T follicular helper cell (primary cell): ENCODE measurements at places on chromosomes 16 and 17.

- DNase-seq: no peak
These were observed 510 bp downstream of the ERCC4 start for GRCh38 chr16:13920510-13920818.

DNA sequence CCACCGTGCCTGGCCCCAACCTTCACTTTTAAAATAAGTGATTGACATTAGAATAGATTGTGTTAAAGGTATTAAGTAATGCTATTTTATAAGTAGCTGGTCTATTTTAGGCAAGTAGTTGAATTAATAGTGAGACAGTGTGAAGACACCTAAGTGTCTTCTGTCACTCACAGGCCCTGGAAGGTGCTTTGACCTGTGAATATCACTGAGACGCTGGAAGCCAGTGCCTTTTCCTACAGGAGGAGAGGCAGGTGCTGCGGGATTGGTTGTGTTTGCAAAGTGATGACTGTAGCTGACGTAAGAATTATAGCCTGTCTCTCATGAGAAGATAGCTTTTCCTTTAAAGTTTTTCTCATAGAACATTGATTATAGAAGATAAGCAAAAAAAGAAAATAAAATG, 45.0 kb downstream of the RAB11FIP3 start:
- no peak for DNase-seq

GRCh38 chr16:30382111-30382881, at the start of gene SEPTIN1:
Gene SEPTIN1, minus strand, starts transcription at chr16:30382561. Its CDS starts 19 bp downstream, at chr16:30382542.
- peak; percentile 61 for DNase-seq

GRCh38 chr16:71273384-71273783, 15.8 kb downstream of the CMTR2 start:
- no peak for DNase-seq

DNA sequence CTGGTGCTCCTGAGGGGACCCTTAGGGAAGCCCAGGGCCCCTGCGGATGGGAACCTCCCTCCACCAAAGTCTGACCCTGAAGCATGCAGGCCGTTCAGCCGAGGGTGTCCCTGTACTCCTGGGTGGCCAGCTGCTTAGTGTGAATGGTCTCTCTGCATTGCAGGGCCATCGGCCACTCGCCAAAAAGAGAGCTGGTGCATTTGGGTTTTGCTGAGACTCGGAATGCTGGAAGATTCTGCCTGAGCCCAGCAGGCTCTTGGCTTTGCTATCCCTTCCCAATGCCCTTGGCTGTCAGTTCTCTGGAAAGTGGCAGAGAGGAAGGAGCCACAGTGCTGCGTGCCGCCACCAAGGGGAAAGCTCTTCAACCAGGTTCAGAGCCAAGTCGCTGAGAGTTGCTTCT, 2.8 kb downstream of the MEOX1 start:
- DNase-seq: no peak

DNA sequence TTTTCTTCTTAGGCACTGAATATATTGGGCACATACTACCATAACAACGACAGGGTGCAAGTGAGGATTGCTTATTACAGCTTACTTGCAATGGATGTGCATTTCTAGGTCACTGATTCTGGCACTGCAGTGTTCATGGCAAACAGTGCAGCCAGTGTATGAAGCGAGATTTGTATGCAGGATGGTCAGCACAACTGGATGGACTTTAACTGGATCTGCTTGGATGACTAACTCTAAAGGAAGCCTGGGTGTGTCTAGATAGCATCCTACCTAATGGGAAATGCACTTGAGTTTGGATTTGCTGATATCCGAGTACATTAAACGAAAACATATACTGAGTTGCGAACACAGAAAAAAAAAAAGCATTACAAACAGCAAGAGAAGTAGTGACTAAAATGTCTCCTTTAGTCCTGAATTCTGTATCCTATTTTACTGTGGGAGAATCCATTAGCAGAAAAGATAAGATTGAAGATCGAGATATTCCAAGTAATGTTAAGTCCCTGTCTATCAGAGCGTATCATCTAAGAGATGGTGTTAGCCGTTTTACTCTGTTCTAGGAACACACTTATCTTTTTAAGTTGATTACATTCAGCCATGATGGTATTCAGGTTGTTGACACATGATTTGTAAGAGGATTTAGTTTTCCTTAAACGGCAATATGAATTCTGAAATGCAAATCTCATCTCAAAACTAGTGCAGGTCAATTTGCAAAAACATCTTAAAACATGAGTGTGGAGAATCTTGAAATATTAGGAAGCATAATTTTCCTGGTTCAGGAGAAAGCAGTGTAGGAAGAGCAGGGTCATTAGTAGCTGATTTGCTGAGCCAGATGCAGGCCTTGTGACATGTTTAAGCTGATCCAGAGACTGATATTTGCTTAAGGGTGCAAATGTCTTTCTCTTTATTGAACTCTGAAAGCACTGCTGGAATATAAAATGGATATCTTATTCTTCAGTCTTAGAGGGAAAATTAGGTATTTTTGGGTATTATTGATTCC, 142.6 kb upstream of the CPHXL start:
- DNase-seq: no peak

- no peak for DNase-seq
These were observed 9.6 kb upstream of the DLX4 start for GRCh38 chr17:49959183-49959935.

DNA sequence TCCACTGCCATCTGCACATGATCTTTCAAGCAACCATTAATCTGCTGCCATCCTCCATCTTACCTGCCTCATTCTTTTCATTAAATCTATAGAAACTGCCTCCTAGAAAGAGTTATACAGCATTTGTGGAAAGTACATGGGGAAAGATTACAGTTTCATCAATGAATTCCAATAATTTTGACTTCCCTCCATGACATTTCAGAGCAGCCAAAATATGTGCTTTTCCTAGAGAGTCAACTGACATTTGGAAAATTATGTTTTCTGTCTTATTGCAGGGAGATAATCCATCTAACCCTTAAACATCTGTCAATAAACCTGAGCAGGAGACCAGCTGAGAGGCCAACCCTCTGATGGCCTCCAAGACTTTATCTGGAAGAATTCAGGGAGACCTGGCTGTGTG, 147.0 kb upstream of the CDH5 start:
- DNase-seq: no peak

GRCh38 chr16:2028620-2029220, 2.0 kb downstream of the NHERF2 start:
- DNase-seq: no peak

GRCh38 chr17:7932483-7932891, 481 bp downstream of the CNTROB start:
- no peak for DNase-seq

DNA sequence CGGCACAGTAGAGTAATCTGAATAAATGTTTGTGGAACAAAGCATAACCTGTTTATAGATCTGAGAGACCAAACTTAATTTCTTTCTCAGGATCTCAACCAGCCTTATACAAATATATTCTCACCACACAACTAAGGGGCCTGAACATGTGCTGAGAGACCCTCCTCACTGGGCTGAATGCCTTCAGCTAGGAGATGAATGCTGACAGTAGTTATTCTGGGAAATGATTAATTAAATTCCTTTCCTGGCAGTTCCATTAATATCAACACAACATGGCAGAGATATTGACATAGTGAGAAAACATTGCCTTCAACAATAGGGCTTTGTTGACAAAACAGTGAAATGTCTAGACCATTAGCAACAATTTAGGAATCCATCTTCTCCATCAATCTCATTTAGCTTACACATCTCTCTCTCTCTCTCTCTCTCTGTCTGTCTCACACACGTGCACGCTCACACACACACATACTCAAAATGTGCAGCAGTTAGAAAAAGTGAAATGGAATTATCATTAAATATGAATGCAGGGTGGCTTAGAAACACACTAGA, 780.8 kb upstream of the CDH8 start:
- no peak for DNase-seq

GRCh38 chr16:70703041-70703834, 17.4 kb upstream of the MTSS2 start:
- DNase-seq: no peak

DNA sequence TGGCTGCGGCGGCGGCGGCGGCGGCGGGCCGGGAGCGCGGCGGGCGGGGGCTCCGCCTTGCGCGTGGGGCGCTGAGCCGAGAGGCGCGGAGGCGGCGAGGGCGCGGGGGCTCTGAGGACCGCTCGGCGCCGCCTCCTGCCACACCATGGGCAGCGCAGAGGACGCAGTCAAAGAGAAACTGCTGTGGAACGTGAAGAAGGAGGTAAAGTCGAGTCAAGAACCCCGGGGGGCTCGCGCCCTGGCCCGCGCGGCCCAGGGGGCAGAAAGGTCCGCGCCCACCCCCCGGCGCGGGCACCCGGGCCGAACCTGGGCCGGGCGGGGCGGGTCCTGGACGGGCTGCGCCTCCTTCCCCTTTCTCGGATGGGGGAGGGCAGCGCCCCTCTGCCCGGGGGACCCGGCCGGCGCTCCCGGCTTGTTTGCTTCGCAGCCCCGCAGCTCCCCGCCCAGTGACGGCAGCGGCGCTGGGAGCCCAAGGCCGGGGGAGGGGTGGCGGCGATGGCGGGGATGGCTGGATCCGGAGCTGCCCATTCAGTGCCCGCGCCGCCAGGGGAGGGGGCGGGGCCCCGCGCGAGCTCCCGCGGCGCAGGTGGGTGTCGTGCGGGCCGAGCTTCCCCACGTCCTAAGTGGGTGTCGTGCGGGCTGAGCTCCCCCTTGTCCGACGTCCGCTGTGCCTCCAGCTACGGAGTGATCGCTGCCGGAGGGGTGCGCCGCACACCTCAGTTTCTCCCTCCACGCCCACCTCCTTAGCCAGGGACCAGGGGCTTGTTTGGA, 428 bp downstream of the SGSM2 start:
- peak; percentile 41 for DNase-seq
